Psoas muscle (tissue), 8 donors: ENCODE measurements at places on chromosomes 11 and 22. TPM values are rescaled to one million over a fixed set of nuclear protein-coding genes. Genes with fewer than 3 reads are reported as not detected.

OSM gene
- polyA plus RNA-seq, result 0.08 TPM

TNNI2 gene
- polyA plus RNA-seq, result 3,259 TPM

SHISA8 gene
- polyA plus RNA-seq, result not detected

GRCh38 chr11:104776501-104777170 lies 121.6 kb downstream of the CASP12 start:
- DNase-seq, result no peak

OVOL1 gene
- polyA plus RNA-seq, result 0.01 TPM

DNA sequence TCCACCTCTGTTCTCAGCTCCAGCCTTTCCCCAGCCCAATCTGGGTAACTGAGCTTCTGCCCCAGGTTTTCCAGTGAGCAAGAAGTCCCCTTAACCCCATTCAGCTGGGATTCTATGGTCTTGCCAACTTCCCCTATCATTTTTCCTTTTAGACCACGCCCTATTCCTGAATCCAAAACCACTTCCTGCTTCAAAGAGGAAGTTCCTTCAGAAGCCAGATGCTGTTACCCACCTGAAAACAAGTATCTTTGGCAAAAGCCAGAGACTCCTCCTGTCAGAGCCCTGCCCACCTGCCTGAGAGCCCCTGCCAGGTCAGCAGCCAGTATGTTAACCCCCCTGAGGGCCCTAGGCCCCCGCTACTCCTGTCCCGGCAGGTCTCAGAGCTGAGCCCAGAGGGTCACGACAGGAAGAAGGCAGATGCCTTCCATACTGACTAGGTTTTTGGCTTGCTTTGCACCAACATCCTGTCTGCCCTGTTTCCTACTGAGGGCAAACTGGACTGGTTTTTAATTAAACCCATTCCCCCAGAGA lies 20.3 kb upstream of the MICAL2 start:
- DNase-seq, result no peak

GRCh38 chr22:33851821-33852384 lies 68.4 kb downstream of the LARGE1 start:
- DNase-seq, result no peak

DNA sequence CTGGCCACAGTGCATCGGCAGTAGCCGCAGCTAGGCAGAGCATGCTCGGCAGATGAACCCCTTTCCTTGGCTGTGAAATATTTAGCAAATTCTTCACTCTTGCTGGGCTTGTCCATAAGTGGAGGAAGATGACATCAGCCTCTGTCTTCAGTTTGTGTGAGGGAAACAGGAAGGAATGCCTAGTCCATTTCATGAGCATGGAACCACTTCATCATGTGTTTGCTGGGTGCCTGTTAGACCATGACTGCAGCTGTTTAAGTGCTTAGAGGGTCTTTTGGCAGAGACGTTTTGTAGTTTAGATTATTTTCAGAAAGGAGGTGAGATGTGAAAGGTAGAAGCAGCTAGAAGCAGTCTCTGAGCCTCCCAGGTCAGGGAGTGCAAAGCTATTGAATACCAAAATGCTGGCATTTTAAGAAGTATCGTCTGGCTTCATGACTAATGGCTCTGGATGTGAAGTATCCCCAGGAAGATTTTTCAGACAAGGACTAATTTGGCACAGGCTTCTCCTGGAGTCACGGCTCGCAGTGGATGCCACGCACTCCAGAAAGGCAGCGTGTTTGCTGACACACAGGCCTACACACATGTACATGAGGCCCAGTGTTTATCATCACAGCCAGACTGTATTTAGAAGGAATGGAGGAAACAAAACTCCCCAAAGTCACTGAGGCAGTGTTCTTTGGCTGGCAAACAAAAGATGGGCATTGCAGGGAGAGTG lies 43.1 kb upstream of the GRAMD1B start:
- no peak for DNase-seq

GRCh38 chr11:3879216-3879966 lies 23.9 kb downstream of the STIM1 start:
- DNase-seq, result no peak

DNA sequence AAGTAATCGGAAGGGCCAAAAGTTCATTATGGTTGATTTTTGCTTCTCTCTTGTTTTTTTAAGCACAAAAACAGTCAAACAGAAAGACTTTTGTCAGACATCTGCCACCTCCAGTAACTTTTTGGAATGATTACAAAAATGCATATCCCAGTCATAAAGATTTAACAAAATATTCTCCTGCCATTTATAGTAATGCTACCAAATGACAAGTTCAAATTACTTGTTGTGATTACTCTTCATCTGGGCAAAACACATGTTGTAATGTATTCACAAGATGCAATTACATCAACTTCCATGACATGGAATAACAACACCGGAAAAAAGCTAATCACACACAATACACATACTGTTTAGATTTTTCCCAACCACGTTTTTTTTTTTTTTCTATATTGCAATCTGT lies 1017.5 kb upstream of the TENM4 start:
- no peak for DNase-seq

- DNase-seq, result no peak
Observed at GRCh38 chr11:115652496-115652895, 148.3 kb upstream of the CADM1 start.

- DNase-seq, result no peak
Observed at GRCh38 chr11:12777208-12777874, 103.1 kb downstream of the TEAD1 start.

GRCh38 chr22:19635644-19636043 lies 78.7 kb upstream of the SEPTIN5 start:
- DNase-seq, result no peak

MIAT gene
- 0.09 TPM for polyA plus RNA-seq

ART1 gene
- polyA plus RNA-seq, result 0.26 TPM

CEP126 gene
- 0.21 TPM for polyA plus RNA-seq

DNA sequence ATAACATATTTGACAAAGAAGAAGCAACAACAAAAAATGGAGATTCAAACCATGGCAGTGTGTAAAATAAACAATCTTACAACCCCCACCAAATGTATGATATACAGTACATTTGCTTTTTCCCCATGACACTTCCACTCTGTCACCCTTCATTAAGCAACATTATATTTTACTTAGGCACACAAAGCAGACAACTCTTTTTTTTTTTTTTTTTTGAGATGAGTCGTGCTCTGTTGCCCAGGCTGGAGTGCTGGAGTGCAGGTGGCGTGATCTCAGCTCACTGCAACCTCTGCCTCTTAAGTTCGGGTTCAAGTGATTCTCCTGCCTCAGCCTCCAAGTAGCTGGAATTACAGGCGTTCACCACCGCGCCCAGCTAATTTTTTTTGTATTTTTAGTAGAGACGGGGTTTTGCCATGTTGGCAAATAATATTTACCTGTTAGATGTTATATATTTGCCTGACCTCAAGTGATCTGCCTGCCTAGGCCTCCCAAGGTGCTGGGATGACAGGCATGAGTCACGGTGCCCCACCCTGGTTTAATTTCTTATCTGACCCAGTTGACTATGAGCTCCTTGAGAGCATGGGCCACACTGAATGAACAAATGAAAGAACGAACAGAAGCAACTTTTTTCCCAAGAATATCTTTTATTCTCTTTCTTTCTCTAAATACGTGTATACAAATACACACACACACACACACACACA lies 5.5 kb upstream of the PCF11 start:
- no peak for DNase-seq

GRCh38 chr22:46251266-46251665 lies 1.2 kb upstream of the CDPF1 start:
- DNase-seq, result no peak
